Motor neuron (in vitro differentiated cells): ENCODE measurements at places on chromosomes 12 and 14. TPM values are rescaled to one million over a fixed set of nuclear protein-coding genes. Genes with fewer than 3 reads are reported as not detected.

ACOT6 gene
- 0.47 TPM in 1 of 2 replicates, not detected in the other for total RNA-seq

DGKA gene
- total RNA-seq: 4.8 and 5.2 TPM in 2 replicates

LALBA gene
- 0.59 TPM in 1 of 2 replicates, not detected in the other for total RNA-seq

SCNN1A gene
- total RNA-seq: not detected in 2 replicates

PTPRR gene
- total RNA-seq: 3.5 and 4.4 TPM in 2 replicates

PSMB11 gene
- 0.14 and 0.31 TPM in 2 replicates for total RNA-seq

MYL2 gene
- 0.62 TPM in 1 of 2 replicates, not detected in the other for total RNA-seq

EPYC gene
- not detected in 2 replicates for total RNA-seq

GLI1 gene
- 1.7 and 1.9 TPM in 2 replicates for total RNA-seq

KRT79 gene
- total RNA-seq: not detected in 2 replicates

EMP1 gene
- total RNA-seq: 33.5 and 39.6 TPM in 2 replicates

SLC16A7 gene
- total RNA-seq: 2.5 and 2.8 TPM in 2 replicates

DAAM1 gene
- 22.6 and 23.1 TPM in 2 replicates for total RNA-seq

TPH2 gene
- total RNA-seq: 0.46 and 0.96 TPM in 2 replicates

- ATAC-seq: no peak
These were observed 28.3 kb downstream of the ATF7IP start for GRCh38 chr12:14393751-14394150.

DNA sequence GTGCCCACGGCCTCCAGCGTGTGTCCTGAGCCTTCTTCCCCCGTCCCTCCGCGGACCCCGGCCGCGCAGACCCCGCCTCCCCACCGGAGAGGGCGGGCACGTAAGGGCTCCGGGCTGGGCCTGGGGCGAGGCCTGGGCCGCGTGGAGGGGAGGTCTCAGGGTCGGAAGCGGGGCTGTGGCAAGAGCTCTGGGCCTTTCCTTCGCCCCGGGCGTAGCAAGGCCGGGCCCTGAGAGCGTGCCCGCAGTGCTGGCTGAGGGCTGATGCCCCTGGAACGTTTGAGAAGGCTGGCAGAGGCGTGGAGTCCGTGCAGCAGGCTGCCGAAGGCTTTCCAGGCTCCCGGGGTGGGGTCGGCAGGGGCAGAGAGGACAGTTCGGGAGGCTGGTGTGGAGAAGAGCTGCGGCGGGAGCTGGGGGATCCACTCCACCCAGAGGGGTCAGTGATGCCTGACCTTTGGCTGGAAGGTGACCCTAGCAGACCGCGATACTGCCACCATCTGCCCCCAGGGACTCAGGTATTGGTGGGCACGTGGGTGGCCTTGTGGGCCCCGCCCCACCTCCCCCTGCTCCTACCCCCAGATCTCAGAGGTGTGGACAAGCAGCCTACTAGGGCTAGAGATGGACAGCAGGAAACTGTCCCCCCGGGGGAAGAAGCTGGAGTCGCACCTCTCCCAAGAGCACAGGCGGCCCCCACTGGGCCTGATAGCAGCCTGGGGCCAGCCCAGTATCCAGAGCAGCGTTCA lies 558 bp downstream of the TEX22 start:
- ATAC-seq: peak; percentile 56

- no peak for ATAC-seq
These were observed 18.0 kb downstream of the FMNL3 start for GRCh38 chr12:49689237-49689636.

GRCh38 chr14:80518173-80518572 lies 306.9 kb upstream of the DIO2 start:
- no peak for ATAC-seq

- ATAC-seq: no peak
These were observed 83.4 kb downstream of the PRORP start for GRCh38 chr14:35205737-35206136.

- ATAC-seq: no peak
These were observed 29.6 kb downstream of the PRDM4 start for GRCh38 chr12:107731366-107731765.

DNA sequence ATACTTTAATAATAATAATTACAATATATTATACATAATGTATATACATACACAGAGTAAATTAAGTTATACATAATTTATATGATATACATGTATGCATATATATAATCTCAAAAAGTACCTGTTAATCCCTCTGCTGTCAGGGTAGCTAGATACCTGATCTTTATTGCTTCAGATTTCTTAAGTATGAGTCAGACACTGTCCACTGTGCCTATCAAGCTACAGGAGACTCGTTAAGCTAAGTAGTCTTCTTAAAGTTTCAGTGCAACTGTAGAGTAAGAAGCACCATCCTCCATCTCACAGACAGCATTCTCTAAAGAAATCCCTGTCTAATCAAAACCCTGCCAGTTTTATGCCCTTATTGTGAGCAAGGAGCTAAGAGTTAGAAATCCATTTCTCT lies 428.7 kb downstream of the RERGL start:
- no peak for ATAC-seq

DNA sequence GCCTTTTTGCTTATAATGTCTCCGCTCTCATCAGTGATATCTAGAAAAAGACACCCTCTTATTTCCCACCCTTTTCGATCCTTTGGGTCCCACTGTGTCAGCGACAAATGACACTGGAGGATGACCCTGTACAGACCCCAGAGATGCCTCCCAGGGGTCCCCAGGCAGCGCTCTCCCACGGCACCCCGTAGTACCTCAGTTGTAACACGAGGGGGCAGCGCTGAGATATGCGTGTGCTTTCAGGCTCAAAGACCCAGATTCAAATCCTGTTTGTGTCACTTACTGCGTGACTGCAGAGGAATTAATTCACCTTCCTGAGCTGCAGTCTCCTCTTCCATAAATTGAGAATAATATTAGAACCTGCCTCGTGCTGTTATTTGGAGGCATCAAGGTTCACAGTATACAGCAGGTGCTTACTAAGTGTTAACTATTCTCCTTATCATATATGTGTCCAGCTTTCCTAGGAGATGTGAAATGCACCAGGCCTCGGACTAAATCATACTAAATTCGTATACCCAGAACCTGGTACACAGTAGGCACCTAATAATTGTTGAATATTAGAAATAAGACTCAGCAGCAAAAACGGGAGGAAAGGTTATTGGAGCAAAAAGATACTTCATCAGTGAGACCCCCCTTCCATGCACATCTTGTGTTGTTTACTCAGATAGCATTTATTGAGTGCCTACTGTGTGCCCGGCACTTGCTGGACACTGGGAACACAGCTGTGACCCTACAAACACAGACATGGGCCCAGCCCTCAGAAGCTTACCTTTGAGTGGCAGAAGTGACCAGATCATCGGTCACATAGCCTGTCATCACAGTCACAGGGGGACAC lies 99.9 kb downstream of the PHETA1 start:
- no peak for ATAC-seq

GRCh38 chr14:86646696-86647690 lies 1117.0 kb downstream of the FLRT2 start:
- no peak for ATAC-seq

DNA sequence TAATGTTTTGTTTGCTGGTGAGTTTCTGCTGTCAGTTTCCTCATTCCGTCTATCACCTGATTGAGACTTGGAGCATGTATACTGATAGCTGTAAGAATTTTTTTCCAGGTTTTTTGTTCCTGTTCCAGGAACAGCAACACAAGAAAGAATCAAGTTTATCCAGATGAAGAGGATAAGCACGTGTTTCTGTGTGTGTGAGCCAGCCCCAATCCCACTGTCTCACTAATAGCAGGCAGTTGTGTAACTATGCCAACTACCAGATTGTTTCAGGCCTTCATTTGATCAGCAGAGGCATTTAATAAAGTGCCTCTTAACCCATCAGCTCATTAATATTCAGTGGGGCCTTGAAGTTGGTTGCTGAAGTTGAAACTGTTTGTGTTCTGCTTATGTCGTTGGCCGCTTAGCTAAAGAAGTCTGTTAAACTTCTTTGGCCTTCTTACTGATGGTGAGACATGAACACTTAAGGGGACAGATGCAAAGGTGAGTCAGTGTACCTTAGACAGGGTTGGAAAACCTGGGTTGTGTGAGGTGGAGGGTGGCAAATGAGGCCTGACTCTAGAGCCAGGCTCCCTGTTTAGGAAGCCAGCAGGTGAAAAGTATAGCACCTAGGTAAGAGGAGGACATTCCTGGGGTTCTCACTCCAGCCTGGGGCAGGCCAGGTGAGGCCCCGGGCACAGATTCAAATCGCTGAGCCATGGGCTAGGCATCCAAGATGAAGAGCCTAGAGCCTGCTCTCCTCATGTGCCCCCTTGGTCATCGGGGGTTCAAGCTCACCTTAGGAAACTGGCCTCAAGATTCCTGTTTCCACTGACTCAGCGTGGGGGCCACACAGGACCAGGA lies 3.7 kb downstream of the ANKRD13A start:
- ATAC-seq: no peak

DNA sequence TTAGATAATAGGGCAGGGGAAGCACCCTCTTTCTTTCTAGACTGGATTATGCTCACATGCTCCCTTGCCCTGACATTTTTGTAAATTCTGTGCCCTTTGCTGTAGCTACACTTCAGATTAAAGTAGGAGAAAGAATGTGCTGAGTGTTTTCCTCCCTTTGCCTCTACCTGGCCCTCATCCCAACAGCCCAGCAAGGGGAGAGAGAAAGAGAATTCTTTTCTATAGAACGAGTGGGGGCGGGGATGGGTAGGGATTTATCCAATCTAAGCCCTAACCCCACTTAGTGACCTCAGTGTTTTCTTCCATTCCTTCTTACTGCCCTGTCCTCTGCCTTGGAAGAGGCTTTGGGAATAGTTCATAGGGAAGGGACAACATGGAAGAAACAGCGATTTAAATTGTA lies 13.5 kb downstream of the GPR84 start:
- no peak for ATAC-seq

GRCh38 chr14:68363843-68364767 lies 428.8 kb downstream of the ZFP36L1 start:
- ATAC-seq: peak; percentile 87

- no peak for ATAC-seq
These were observed 43.2 kb downstream of the BICDL1 start for GRCh38 chr12:120032242-120032641.

- ATAC-seq: no peak
These were observed 84.8 kb downstream of the RBM19 start for GRCh38 chr12:113880988-113881962.

- no peak for ATAC-seq
These were observed 95.1 kb downstream of the LLPH start for GRCh38 chr12:66035288-66035966.

GRCh38 chr12:92539110-92539749 lies 163.6 kb upstream of the PLEKHG7 start:
- ATAC-seq: no peak

- ATAC-seq: no peak
These were observed 155.7 kb downstream of the DPF3 start for GRCh38 chr14:72738161-72738611.

DNA sequence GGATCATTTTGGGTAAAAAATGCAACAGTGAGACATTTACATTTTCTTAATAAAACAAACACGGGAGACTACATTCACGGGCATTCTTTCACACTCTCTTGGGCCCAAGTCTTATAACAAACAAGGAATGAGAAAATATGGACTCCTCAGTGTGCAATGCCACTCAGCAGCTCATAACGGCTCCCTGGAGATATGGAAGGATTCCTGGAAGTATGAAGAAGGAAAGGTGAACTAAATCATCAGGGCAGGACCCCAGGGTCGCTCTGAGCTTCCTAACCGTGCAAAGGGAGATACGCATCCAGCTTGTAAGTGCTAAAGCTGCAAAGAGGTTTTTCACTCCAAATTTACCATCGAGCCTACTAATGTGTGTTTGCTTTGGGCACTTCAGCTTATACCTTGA lies 33.5 kb upstream of the CCDC91 start:
- ATAC-seq: no peak

DNA sequence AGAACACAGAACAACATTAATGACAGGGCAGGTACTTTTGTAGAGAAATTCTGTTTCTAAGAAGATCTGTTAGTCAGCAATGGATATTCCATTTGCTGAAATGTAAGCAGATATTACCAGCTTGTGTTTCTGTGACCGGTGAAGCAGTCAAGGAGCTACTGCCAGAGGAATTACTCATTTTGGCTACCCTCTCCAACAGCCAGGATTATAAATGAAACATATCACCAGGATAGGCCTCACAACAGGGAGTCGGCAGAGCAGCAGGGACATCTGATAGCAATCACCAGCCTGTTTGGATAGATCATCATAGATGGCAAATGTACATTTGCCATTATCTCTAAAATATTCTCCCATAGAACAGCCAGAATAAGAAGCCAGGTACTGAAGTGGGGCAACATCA lies 440.7 kb downstream of the KCNH5 start:
- ATAC-seq: no peak

DNA sequence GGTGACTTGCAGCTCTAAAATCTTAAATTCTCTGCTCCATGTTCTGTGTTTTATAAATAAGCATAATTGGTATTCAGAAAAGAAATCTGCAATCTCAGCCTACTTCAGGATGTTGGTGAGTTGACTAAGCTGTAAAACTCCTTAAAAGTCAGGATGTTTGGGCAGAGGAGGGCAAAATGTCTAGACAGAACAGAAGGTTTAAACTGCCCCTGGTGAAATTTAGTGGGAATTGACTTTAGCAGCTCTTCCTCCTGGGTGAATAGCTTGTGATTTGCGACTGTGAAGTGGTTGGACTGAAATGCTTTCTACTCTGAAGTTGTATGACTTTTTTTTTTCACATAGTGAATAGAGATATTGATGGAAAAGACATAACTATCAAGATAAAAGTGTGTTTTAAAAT lies 85.8 kb downstream of the CAND1 start:
- no peak for ATAC-seq

DNA sequence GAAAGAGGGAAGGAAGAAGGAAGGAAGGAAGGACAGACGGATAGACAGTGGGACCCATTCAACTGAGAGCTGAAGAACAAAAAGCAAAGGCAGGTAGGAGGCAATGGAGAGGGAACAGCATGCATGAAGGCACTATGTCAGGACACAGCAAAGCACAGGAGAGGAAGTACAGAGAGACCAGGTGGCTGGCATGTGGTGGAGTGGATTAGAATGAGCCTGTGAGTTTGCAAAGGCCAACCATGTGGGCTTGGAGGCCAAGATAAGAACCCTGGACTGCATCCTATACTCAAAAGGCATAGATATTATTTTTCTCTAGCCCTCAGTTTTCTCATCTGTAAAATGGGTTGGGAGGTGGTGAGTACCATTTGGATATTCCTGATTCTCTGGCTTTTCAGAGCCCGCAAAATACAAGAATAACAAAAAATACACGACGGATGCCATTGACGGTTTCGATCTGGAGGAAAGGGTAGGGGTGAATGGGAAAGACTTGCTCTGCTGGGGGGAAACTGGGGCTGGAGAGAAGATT lies 102.9 kb downstream of the WSCD2 start:
- no peak for ATAC-seq

- no peak for ATAC-seq
These were observed 30.9 kb downstream of the SPPL3 start for GRCh38 chr12:120873226-120873625.

DNA sequence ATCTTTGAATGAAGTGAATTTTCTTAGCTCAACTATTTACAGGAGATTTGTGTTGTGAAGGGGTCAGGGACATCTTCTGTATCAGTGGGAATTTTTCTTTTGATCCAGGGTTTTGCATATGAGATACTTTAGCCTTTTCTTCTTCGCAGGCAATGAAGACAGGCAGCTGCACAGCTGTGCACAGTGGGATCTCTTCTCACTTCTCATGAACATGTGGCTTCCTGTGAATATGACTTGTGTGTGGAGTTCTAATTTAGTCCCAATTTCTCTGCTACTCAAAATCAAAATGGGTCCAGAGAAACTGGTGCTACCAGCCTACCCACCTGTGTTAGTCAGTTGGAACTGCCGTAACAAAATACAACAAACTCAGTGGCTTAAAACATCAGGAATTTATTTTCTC lies 37.8 kb downstream of the ARF6 start:
- no peak for ATAC-seq

- ATAC-seq: no peak
These were observed 1.4 kb downstream of the EEA1 start for GRCh38 chr12:92927436-92928281.

GRCh38 chr14:68444449-68445168 lies 348.3 kb downstream of the ZFP36L1 start:
- no peak for ATAC-seq

GRCh38 chr12:132078190-132078589 lies 65.9 kb downstream of the DDX51 start:
- ATAC-seq: no peak
